ENCODE measurements at places on chromosomes 1 and 21. TPM values are rescaled to one million over a fixed set of nuclear protein-coding genes. Genes with fewer than 3 reads are reported as not detected.

The PPM1J gene
- total RNA-seq = 0.49 TPM

The HPCA gene
- not detected for total RNA-seq

The CFHR3 gene
- not detected for total RNA-seq

The CD244 gene
- not detected for total RNA-seq

The IL10 gene
- total RNA-seq = not detected

The SLC25A24 gene
- 39.3 TPM for total RNA-seq

The ADPRS gene
- total RNA-seq = 27.0 TPM

The LMX1A gene
- not detected for total RNA-seq

The VSIG8 gene
- total RNA-seq = not detected

The KCNT2 gene
- 0.13 TPM for total RNA-seq

The MYCL gene
- total RNA-seq = 0.16 TPM

The VANGL2 gene
- total RNA-seq = not detected

The XPR1 gene
- total RNA-seq = 32.7 TPM

The ADAR gene
- 114 TPM for total RNA-seq

The C1orf226 gene
- 0.32 TPM for total RNA-seq

The LCE1F gene
- total RNA-seq = not detected

The PSRC1 gene
- total RNA-seq = 3.1 TPM

The CAMK2N1 gene
- 5.2 TPM for total RNA-seq

The TMPRSS3 gene
- total RNA-seq = not detected

The KIF2C gene
- total RNA-seq = 26.4 TPM

The ARHGEF10L gene
- 1.2 TPM for total RNA-seq

The DMRTB1 gene
- total RNA-seq = not detected

The HSF2BP gene
- 0.76 TPM for total RNA-seq

The CLCN6 gene
- total RNA-seq = 6.0 TPM

The CD52 gene
- total RNA-seq = not detected

The TTLL10 gene
- total RNA-seq = not detected

The PGLYRP4 gene
- not detected for total RNA-seq

The RGS4 gene
- 12.0 TPM for total RNA-seq

The PALMD gene
- total RNA-seq = 77.9 TPM

The CACNA1S gene
- total RNA-seq = not detected

The RNU1-1 gene
- total RNA-seq = 509 TPM

The NPL gene
- 3.9 TPM for total RNA-seq

The SLC25A34 gene
- 0.44 TPM for total RNA-seq

The HSPB7 gene
- not detected for total RNA-seq

The MROH9 gene
- total RNA-seq = not detected

The RNU1-4 gene
- 6,751 TPM for total RNA-seq

The DDOST gene
- total RNA-seq = 327 TPM

The BRDT gene
- not detected for total RNA-seq

The RPS8 gene
- total RNA-seq = 1,168 TPM

The PTPRU gene
- total RNA-seq = 7.6 TPM

The KCNJ6 gene
- not detected for total RNA-seq

All from bladder microvascular endothelial cell (primary cell).